ENCODE measurements at places on chromosomes 1 and 21. TPM values are rescaled to one million over a fixed set of nuclear protein-coding genes. Genes with fewer than 3 reads are reported as not detected.

Gene NRDC
- 346 TPM for polyA plus RNA-seq

Gene GBP1
- polyA plus RNA-seq, result 1.7 TPM

Gene CNKSR1
- 45.3 TPM for polyA plus RNA-seq

DNA sequence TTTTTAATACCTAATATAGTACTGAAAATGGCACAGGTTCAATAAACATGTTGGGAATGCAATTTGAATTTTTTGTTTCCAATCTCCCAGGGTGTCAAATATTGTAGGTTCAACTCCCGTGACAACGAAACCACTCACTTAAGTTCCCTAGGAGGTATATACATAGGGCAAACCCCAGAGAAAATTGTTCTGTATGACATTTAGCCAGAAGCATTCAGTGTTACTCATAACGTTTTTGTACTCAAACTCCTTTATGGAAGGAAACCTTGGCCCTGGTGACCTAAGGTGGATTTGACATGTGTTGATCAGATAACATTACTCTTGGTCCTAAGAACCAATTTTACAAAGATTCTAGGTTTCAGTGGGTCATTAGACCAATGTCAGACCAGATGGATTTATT, 110.6 kb downstream of the USP25 start:
- H3K27ac ChIP-seq, result no peak overlapping the region
- H3K4me1 ChIP-seq, result peaks cover 6% of the 10 kb centered on the region
- no peaks in the 10 kb centered on the region for H3K27me3 ChIP-seq
- no peak for DNase-seq

DNA sequence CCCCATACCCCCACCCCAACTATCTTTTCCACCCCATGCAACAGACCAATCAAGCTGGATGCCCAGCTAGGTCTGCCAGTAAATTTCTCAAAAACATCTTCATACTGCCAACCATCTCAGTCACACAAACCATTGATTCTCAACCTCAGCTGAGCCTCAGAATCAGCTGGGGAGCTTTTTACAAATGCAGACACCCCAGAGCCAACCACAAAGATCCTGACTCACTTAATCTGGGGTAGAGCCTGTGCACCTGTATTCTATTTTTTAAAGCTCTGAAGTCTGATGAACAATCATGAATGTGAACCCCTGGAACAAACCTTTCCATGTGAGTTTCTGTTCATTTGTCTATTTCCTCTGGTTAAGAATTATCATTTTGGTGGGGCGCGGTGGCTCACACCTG, 66.0 kb downstream of the ZNF281 start:
- DNase-seq, result no peak
- no peak overlapping the region for H3K4me3 ChIP-seq
- no peaks in the 10 kb centered on the region for H3K27me3 ChIP-seq
- no peaks in the 10 kb centered on the region for H3K4me1 ChIP-seq
- H3K36me3 ChIP-seq, result no peaks in the 10 kb centered on the region

Measured in psoas muscle (tissue), 8 donors.